Head of caudate nucleus (tissue), 42 donors: ENCODE measurements at places on chromosomes 6 and 20.

- no peak for DNase-seq
These were observed 29.7 kb upstream of the AFDN start for GRCh38 chr6:167797011-167797471.

DNA sequence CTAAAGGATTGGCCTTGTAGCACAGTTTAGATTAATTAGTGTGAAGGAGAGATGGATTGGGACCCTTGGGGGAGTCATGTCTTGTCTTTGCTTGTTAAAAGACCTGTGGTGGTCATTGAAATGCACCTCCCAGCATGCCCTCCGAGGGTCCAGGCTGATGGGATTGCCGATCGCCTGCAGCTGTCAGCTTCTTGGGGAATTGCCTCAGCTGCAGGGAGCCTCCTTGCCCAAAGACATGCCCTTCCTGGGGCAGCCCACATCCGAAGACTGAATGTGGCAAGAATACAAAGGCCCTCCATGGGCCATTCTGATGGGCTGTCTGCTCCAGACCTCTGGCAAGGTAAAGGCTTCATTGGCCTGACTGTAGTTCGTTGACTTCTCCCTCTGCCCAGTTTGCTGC is 150.7 kb downstream of the FARS2 start:
- no peak for DNase-seq

- DNase-seq: no peak
These were observed 21.6 kb upstream of the GNRH2 start for GRCh38 chr20:3021777-3022176.

- no peak for DNase-seq
These were observed 479.5 kb downstream of the CD83 start for GRCh38 chr6:14597090-14597489.

DNA sequence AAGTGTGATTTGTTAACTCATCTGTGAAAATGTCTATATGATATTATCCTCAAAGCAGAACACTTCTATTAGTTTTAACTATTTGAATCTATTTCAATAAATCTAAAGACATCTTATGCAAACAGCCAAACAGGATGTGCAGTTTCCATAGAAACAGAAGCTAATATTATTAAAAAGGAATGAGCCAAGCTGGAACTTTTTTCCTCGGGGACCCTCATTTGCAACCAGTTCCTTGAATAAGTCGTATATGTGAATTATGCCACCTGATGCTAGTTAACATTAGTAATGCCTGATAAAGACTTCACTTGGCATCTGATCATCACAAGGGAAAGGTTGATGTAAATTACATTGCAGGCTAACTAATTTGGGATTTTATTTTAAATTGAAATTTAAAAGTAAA is 216.9 kb upstream of the SMLR1 start:
- DNase-seq: no peak

DNA sequence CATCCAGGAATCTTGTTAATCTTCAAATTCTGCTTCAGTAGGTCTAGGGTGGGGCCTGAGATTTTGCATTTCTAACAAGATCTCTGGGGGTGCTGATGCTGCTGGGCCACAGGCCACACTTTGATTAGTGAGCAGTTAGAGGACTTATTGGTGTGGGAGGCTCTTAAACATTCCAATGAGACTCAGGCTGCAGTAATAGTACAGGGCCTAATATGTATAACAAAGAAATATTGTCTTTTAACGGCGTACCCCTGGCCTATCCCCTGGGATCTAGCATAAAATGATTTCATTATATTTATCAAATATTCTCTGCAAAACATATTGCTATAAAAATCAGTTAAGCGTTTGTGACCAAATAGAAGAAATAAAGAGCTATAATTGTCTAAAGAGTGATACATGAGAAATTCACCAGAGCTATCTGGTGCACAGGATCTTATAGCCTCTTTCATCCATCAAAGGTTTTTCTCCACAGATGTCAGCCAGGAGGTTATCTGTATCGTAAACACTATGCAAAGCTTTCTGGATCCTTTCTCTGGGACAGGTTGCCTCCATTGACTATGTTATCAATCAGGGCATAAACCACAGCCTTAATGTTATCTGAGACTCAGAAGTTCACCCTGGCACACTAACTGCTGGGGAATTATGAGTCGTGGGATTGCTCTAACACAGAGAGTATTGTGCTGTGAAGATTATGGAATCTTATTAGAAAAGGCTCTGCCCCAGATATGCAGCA is 488.5 kb upstream of the MAP3K7 start:
- DNase-seq: no peak

GRCh38 chr6:129748212-129748900 is 38.4 kb upstream of the ARHGAP18 start:
- DNase-seq: no peak

GRCh38 chr20:19872001-19872400 is 113.9 kb downstream of the RIN2 start:
- DNase-seq: no peak

DNA sequence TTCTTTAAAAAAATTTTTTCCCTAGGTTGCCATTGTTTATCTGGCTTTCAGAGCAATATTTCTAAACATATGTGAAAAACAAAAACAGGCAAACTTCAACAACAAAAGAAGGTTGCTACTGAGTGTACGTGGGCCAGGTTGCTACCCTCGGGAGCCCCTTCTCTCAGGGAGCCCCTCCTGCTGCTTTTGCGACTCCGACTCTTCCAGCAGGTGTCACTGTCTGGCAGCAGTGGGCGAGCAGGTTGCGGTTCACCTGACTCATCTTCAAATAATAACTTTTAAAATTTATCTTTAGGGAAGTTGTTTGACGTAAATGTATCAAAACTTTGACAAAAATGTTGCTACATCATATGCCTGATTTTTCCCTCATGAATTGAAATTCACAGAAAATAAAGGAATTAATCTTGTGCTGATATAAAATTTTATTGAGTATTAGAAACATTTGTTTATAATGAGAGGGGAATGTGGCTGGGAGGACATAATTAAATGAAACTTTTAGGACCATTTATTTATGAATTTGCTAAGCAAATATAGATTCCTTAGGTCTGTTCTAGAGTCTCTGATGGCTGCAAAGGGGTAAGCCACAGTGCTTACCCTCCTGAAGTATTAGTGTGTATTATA is 138.8 kb downstream of the HIVEP1 start:
- DNase-seq: peak; percentile 79

GRCh38 chr6:132733814-132734213 is 20.0 kb upstream of the VNN1 start:
- DNase-seq: no peak

- no peak for DNase-seq
These were observed 396.7 kb downstream of the THBS2 start for GRCh38 chr6:168856914-168857313.

- DNase-seq: no peak
These were observed 141.3 kb downstream of the MAP3K7 start for GRCh38 chr6:90445533-90446108.

- no peak for DNase-seq
These were observed 211.8 kb upstream of the CITED2 start for GRCh38 chr6:139586273-139586672.

GRCh38 chr6:134723081-134723871 is 226.6 kb downstream of the ALDH8A1 start:
- no peak for DNase-seq

DNA sequence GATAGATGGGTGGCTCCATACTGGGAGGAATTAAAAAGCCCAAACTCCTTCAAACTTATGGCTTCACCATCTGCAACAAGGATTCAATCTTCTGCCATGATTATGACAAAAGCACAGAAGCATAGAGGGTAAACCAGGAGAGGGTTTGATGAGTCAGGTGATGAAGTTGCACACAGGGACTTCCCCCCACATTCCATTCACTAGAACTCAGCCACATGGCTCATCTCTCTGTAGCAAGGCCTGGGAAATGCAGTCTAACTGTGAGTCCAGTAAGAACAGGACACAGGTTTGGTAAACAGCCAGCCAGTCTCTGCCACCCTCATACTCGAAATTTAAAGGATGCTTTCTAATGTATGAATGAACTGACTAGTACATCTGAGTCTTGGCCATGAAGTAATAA is 142.9 kb downstream of the HIVEP2 start:
- no peak for DNase-seq

- DNase-seq: no peak
These were observed 58.1 kb upstream of the SNRPB2 start for GRCh38 chr20:16671753-16672152.

DNA sequence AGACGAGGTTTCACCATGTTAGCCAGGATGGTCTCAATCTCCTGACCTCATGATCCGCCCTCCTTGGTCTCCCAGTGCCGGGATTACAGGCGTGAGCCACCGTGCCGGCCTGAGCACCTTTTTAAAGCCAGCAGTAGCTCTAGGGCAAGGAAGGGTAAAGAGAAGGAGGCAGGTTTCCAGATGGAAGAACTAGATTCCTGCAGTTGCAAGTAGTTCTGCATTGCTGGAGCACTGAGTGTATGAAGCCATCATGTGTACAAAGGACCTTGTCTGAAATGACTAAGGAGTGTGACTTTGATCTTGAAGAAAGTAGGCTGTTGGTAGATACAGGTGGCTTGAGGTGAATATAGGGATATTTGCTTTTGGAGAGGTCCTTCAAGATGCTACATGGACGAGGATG is 4.2 kb downstream of the OR2A4 start:
- DNase-seq: no peak
